Esophagus squamous epithelium (tissue), 5 donors: ENCODE measurements at places on chromosomes 5 and 9.

- no peak for DNase-seq
Observed at GRCh38 chr5:172379481-172379880, 74.8 kb downstream of the SH3PXD2B start.

DNA sequence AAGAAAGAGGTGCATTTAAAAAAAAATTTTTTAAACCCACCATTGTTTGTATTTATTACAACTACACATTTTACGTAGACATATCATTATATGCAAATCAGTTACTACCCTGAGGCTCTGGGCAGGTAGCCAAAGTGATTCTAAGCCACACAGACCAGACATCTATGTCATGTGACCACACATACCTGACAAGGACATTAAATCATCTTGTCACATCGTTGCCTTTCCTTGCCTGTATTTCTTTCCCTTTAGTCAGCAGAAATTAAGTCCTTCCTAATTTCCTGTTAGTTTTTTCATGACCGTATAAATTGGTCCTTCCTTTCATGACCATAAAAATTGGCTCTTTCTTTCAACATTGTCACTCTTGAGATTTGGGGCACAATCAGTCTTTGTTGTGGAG lies 134.2 kb upstream of the MARCHF11 start:
- no peak for DNase-seq

GRCh38 chr5:96638561-96638960 lies 23.6 kb upstream of the CAST start:
- no peak for DNase-seq

DNA sequence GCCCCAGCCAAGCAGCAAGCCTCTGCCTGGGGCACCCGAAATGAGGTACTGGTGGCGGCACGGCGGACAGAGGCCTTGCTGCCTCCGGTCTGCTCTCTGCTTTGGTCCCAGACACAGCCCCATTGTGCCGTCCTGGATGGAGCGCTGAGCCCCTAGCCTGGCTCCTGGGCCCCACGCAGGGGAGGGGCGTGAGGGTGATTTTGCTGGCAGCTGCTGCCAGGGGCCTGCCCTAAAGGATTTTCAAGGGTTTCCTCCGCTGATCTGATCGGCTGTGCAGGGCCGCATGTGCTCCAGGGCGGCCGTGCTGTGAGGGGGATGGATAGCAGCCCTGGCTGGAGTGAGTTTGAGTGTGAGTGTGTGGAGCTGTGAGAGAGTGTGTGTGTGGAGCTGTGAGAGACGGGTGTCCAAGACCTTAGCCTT lies 1.3 kb downstream of the GPSM1 start:
- no peak for DNase-seq

- DNase-seq: no peak
Observed at GRCh38 chr5:115459855-115460341, 84.7 kb downstream of the FEM1C start.

- DNase-seq: no peak
Observed at GRCh38 chr9:94610181-94610606, 16.6 kb upstream of the FBP2 start.

GRCh38 chr5:52938226-52938625 lies 50.9 kb upstream of the ITGA2 start:
- DNase-seq: no peak

DNA sequence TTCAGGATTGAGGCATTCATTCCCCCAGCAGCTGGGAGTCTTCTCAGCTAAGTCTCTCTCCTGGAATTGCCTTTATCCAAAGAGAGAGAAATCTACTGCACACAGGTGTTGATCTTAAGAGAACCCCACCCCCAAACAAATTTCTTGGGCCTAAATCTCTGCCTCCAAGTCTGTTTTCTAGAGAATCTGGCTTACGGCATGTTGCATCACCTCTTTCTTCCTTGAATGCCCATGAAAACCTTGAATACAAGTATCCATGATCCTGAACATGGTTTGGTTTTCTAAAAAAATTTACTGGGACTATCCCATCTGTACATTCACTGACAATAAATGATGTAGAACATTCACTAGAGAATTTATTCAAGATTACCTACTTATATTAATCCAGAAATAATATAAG lies 401.6 kb downstream of the PDE4D start:
- no peak for DNase-seq

DNA sequence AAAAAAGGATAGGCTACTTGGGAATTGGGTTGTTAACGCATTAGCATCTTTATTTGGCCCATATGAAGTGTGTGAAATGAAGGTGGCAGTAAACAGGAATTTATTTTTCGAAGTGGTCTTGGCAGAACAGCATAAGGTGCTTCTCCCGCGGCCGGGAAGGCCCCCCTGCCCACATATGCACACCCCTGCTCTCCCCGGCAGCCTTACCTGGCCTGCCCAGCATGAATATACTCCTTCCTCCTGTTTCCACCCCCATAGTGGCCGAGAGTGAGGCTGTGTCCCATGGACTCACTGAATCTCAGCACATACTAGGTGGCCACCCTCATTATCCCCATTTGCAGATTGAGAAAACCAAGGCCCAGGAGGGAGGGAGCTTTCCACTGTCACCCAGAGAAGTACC lies 54.0 kb upstream of the OLFM1 start:
- no peak for DNase-seq

- DNase-seq: no peak
Observed at GRCh38 chr9:3497857-3498256, 27.9 kb downstream of the RFX3 start.
